Activated CD8-positive, alpha-beta memory T cell treated with anti-CD3 and anti-CD28 coated beads, Interleukin-2, amount 10 ng/mL, durations not matched to agents 7 days and 5 days (primary cell): ENCODE measurements at places on chromosomes 6 and 20. TPM values are rescaled to one million over a fixed set of nuclear protein-coding genes. Genes with fewer than 3 reads are reported as not detected.
A peak's percentile ranks its signal among the peaks of the same experiment; 100 is the strongest.

GRCh38 chr6:133606852-133607251, 282.1 kb upstream of the TCF21 start:
- DNase-seq: no peak

Gene CST1
- total RNA-seq: not detected

GRCh38 chr6:37512400-37513011, 12.8 kb upstream of the CCDC167 start:
- DNase-seq: no peak

DNA sequence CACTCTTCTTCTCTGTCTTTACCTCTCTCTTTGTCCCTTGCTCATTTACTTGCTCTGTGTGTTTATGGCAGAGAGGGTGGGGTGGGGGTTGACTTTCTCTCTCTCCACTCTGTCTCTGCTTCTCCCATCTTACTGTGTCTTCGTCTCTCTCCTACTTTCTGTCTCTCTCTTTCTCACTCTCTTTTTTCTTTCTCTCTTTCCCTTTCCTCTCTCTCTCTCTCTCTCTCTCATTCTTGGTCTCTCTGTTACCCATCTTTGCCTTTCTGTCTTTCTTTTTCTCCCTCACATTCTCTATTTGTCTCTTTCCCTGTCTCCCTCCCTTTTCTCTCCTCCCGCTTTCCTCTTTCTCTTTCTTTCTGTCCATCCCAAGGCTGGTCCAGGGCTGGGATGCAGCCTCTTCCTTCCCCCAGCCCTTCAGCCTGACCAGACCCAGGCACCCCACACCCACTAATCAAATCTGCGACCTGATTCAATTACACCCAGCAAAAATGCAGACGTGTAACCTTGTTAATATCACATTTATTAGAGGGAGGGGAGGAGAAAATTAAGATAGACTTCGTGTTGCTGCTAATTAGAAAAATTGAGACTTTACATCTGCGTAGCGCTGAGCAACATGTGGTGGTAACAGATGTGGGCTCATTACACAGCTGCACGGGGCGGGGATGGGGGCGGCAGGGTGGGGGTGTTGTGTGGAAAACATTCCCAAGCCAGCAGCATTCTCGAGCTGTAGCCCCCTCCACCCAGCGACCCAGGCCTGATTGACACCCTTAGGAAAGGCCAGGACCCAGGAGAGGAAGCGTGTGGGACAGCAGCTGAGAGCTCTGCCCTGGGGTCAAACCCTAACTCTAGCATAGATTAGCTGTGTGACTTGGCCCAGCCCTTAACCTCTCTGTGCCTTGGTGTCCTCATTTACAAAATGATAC, 124.9 kb upstream of the MAFB start:
- DNase-seq: peak; percentile 19

Gene CSTF1
- total RNA-seq: 60.0 TPM

Gene TMEM63B
- total RNA-seq: 11.6 TPM

Gene SMOC2
- total RNA-seq: not detected

Gene OTOR
- not detected for total RNA-seq

Gene SLC12A5
- total RNA-seq: 1.7 TPM

GRCh38 chr20:14069796-14070195, 74.5 kb downstream of the MACROD2 start:
- no peak for DNase-seq

- no peak for DNase-seq
Observed at GRCh38 chr20:38266426-38266825, 5.9 kb upstream of the KIAA1755 start.

Gene RAD21L1
- total RNA-seq: 0.67 TPM

DNA sequence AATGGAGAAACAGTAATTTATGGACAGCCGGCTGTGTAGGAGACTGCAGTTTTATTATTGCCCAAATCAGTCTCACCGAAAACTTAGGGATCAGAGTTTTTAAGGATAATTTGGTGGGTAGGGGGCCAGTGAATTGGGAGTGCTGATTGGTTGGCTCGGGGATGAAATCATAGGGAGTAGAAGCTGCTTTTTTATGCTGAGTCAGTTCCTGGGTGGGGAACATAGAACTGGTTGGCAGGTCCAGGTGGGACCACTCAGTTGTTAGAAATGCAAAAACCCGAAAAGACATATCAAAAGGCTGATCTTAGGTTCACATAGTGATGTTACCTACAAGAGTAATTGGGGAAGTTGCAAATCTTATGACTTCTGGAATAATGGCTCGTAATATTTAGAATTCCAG, 59.3 kb downstream of the DOP1A start:
- DNase-seq: no peak

DNA sequence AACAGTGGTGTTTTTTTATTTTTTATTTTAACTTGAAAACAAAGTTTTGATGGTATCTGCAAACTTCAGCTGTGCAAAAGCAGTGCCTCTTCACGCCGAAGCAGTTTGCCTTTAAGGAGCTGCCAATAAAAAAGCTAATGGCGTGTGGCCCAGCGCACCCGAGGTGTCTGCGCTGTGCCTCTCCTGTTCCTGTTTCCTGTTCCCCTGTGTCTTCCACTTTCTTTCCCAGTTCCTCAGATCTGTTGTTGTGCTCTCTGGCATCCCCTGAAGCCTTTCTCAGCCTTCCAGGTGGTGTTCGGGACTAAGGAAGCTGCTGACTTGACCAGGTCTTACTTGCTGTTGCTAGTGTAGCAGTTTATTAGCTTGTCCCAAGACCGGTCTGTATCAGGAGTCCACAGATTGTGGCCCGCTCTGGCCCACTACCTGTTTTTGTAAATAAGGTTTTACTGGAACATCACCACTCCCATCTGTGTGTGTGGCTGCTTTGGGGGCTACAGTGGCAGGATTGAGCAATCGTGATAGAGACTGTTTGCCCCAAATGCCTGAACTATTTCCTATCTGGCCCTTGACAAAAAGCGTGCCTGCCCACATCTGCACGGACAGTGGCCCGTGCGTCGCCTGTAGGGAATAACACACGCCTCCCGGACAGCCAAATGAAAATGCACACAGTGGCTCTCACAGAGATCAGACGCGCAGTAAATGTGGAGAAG, 178.3 kb downstream of the TMEM242 start:
- no peak for DNase-seq

DNA sequence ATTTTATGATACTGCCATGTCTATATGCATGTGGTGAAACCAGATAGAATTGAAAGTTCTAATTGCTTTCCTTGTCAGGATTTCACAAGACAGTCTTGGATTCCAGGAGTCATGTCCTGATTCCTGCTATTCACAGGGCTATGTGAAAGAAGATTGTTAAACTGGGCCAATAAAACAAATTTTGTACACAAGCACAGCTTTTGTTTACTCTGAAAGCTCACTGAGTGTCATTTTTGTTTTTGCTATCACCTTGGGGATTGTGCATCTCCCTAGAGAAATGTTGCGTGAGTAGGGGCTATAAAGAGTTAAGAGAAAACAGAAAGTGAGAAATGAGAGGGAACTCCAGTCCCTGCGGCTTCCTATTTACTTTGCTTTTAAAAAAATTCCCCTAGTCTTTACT, 627.5 kb downstream of the PKHD1 start:
- no peak for DNase-seq

GRCh38 chr6:136990754-136991153, 54.0 kb downstream of the IL20RA start:
- DNase-seq: no peak

Gene TMEM244
- total RNA-seq: 0.73 TPM

Gene DSP
- total RNA-seq: 0.12 TPM

Gene TLDC2
- total RNA-seq: not detected

DNA sequence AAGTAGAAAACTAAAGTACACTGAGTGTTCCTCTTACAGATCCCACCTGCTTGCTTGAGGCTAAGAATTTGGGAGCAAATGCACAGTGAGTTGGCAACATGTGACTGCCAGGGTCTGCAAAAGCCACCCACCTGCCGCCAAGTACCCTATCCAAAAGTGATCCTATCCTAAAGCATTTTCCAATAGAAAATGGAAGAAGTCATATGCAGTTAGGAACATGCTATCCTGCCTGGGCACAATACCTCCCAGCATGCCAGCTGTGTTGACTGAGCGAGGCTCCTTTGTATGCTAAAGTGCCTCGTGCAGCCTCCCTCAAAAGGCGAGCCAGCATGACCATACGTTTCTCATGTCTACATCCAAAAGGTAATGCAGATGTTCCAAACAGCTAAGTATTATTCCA, 52.7 kb downstream of the TRAF3IP2 start:
- no peak for DNase-seq

GRCh38 chr20:15789079-15789478, 784.2 kb downstream of the KIF16B start:
- DNase-seq: no peak

Gene SLC17A1
- total RNA-seq: not detected

Gene CAGE1
- 0.18 TPM for total RNA-seq

- DNase-seq: peak; percentile 95
Observed at GRCh38 chr6:17705778-17706579, 746 bp downstream of the NUP153 start.

Gene TBXT
- total RNA-seq: not detected

Gene TOMM6
- 161 TPM for total RNA-seq

DNA sequence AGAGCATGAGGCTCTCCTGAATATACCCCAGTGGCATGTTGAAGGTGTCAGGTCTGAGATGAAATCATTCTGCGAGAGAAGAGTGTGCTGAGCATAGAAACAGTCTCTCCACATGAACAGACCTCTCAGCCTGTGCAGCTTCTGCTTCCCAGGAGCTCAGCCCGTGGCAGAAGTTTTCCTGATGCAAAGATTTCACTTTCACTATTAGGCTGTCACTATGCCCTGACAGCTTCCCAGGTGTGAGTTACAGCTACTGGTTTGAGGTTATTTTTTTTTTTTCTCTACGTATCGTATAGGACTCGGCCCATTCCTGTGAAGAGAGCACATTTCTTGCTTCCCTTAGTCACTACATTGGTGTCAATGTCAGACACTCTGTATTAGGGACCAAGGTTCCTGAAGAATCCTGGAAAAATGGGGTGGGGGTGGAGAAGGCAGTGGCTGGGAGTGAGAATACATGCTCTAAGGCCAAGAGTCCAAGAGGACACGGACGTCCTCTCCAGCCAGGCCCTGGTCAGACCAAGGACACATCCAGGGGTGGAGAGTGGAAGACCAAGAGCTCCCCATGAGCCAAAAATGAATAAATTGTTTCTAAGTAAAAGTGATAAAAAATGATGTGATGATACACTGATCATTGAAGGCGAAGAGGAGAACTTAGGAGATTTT, 121.2 kb upstream of the AKAP12 start:
- DNase-seq: no peak

Gene CYP39A1
- total RNA-seq: not detected

GRCh38 chr6:99612551-99613408, 6.1 kb downstream of the PRDM13 start:
- DNase-seq: no peak

GRCh38 chr6:106103728-106104109, 17.6 kb downstream of the PRDM1 start:
- peak; percentile 71 for DNase-seq

Gene NFKBIE
- total RNA-seq: 24.5 TPM

GRCh38 chr6:150018846-150019580, 6.3 kb downstream of the RAET1L start:
- DNase-seq: no peak

DNA sequence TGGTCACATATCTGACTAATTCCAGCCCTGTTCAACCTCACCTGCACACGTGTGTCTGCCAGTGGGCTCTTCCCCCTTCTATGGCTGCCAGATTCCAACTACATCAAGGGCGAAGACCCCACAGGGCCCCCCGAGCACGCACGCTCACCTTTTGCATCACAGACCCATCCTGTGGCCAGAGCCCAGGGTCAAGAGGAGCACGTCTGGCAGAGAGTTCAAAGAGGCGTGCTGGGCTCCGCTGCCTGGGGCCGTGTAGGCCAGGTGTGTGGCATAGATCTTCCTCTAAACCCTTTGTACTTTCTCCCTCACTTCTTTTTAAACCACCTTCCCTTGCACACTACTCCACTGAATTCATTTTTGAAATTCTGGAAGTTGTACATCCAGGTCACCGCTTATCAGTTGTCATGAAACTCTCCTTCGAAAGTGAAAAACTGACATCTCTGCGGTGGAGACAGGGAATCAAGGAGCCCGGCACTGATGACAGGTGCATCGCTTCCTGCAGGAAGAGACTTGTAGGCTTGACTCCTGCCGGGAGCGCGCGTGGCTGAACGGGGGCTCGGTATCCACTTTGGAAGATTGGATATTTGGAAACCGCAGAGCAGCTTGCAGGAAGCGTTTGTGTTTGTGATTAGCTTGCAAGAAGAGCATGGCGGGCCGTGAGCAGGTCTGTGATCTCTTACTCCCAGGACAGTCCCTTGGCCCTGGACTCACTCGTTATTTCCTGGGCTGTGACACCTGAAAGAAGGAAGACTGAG, 397.2 kb downstream of the CDH4 start:
- DNase-seq: no peak

Gene KIF25
- not detected for total RNA-seq

Gene EFCAB8
- total RNA-seq: 0.30 TPM

DNA sequence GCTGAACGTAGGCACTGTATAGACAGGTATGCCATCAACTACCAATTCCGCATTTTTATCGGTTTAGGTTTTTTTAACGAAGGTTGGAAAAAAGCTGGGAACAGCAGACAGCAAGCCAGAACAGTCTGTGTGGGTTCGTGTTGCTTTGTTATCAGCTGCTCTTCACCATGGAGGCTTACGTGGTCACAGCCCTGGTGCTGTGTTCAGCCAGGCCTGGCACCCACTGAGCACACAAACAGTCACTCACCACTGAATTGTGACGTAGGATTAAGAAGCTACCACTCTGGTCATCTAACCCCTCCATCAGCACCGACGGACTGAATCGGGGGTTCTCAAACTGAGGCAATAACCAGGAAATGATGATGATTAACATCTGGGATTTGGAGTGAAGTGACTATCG, 13.2 kb downstream of the FAM210B start:
- DNase-seq: no peak

Gene NRM
- total RNA-seq: 30.2 TPM

DNA sequence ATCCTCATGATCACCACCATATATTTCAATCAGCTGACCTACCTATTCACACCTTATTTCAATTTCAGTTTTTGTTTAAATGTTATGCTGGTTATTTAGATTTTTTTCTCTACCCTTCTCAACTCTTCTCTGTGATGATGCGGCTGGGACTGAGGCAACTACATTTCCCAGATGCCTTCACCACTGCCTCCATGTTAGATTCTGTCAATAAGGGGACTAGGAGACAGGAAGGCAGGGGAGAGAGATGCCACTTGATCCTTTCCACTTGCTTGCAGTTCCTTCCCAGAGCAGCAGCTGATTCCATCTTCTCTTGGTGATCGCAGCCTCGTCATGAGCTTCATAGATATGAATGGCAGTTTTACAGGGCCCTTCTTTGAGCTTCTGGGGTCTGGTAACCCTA, 33.5 kb upstream of the POU3F2 start:
- DNase-seq: no peak

GRCh38 chr6:168607272-168608112, 166.5 kb downstream of the SMOC2 start:
- no peak for DNase-seq

GRCh38 chr6:6193221-6193745, 127.2 kb downstream of the F13A1 start:
- DNase-seq: no peak

Gene GTF2H4
- total RNA-seq: 34.9 TPM

Gene DOK5
- total RNA-seq: not detected

Gene SRMS
- total RNA-seq: not detected

Gene PBOV1
- not detected for total RNA-seq

- peak; percentile 40 for DNase-seq
Observed at GRCh38 chr20:43844778-43845614, 69.7 kb upstream of the TOX2 start.

- no peak for DNase-seq
Observed at GRCh38 chr6:4187480-4187879, 52.1 kb upstream of the ECI2 start.

- no peak for DNase-seq
Observed at GRCh38 chr6:38617856-38618255, 21.9 kb downstream of the BTBD9 start.

Gene SLC17A2
- not detected for total RNA-seq

GRCh38 chr6:3851839-3852238, 2.7 kb downstream of the FAM50B start:
- no peak for DNase-seq

Gene WFDC5
- not detected for total RNA-seq
